ENCODE measurements at places on chromosomes 1 and 21.

GRCh38 chr21:27548486-27548885 is 581.6 kb upstream of the ADAMTS5 start:
- no peak for DNase-seq

DNA sequence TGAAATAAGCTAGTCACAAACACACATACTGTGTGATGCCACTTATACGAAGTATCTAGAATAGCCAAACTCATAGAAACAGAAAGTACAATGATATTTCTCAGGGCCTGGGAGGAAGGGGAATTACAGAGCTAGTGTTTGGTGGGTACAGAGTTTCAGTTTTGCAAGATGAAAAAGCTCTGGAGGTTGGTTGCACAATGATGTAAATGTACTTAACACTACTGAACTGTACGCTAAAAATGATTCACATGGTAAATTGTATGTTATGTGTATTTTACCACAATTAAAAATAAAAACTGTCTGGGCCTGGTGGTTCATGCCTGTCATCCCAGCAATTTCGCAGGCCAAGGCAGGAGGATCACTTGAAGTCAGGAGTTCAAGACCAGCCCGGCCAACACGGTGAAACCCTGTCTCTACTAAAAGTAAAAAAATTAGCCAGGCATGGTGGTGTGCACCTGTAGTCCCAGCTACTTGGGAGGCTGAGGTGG is 15.3 kb upstream of the FHAD1 start:
- no peak for DNase-seq

DNA sequence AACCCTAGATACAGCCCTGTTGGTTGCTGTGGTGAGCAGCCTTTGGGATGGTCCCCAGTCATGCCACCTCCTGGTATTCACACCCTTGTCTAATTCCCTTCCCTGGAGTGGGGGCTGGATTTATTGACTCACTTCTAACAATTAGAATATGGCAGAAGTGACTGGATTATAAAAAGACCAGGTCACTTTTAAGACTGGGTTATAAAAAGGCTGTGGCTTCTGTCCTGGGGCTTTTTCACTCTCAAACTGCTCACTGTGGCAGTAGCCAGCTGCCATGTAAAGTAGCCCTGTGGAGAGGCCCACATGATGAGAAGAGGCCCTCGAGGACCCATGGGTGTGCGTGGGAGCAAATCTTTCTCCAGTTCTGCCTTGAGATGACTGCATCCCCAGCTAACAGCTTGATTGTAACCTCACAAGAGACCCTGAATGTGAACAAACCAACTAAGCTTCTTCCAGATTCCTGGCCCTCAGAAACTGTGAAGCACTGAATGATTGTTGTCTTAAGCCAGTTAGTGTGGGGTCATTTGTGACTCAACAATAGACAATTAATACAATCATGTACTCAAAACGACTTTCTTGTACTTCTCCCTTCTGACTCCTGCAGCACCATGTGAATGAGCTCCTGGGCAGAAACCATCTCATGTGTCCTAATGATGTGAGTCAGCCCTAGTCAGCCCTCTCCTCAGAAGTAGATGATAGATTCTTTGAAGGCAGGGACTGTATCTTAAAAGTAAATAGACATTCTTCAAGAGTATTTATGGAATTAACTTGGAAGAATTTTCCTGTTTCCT is 234.9 kb downstream of the TNR start:
- DNase-seq: no peak

GRCh38 chr21:38261851-38262250 is 5.1 kb downstream of the KCNJ15 start:
- DNase-seq: no peak

DNA sequence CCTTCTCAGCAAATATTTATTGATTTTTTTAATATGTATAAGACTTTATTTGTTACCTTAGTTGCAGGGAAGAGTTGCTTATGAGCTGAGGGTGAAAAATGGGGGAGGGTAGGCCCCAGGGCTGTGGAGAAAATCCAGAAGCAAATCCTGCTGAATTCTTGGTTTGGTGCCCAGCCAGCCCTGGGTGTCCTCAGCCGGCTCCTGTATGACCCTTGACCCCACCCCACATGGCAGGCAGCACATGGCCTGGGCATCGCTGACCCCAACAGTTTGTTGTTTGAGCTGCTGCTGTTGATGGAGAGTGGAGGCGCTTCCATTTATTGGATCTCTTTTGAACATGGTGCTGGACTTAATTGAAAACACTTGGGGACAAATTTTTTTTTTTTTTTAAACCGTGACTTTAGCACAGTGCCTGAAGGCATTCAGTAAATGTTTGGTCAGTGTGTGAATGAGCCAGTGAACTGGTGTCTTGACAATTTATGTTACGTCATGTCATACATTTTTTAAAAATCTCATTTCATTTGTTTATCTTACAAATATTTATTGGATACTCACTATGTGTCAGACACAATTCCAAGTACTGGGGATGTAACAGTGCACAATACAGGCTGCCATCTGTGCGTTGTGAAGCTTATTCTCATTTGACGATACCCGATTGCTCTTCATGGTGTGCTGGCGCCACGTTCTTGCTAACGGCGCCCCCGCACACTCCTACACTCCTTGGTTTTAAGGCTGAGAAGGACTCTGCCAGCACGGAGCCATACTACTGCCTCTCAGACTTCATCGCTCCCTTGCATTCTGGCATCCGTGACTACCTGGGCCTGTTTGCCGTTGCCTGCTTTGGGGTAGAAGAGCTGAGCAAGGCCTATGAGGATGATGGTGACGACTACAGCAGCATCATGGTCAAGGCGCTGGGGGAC is 98.8 kb downstream of the MTR start:
- DNase-seq: no peak
